ENCODE measurements at places on chromosomes 4 and X.

DNA sequence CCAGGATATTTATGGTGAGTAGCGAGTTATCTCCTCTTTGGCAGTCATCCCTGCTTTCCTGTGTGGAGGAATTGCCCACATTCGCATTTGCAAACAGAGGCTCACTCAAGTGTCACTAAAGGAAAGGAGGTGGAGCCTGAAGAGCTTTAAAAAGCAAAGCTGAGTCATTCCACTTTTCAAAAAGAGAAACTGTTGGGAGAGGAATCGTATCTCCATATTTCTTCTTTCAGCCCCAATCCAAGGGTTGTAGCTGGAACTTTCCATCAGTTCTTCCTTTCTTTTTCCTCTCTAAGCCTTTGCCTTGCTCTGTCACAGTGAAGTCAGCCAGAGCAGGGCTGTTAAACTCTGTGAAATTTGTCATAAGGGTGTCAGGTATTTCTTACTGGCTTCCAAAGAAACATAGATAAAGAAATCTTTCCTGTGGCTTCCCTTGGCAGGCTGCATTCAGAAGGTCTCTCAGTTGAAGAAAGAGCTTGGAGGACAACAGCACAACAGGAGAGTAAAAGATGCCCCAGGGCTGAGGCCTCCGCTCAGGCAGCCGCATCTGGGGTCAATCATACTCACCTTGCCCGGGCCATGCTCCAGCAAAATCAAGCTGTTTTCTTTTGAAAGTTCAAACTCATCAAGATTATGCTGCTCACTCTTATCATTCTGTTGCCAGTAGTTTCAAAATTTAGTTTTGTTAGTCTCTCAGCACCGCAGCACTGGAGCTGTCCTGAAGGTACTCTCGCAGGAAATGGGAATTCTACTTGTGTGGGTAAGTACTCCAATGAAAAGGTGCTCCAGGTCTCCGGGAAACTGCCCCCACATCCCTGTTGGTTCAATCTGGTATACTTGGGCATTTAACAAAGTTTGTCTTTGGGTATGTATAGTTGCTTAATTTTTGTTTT is at the start of gene EGF:
TSS of gene EGF (plus strand) at position 178 of the 890 bp plus-strand sequence. CDS start at position 631, 453 bp downstream.
- DNase-seq, result no peak

GRCh38 chrX:10579112-10580011 is 41.0 kb downstream of the MID1 start:
- DNase-seq, result no peak

DNA sequence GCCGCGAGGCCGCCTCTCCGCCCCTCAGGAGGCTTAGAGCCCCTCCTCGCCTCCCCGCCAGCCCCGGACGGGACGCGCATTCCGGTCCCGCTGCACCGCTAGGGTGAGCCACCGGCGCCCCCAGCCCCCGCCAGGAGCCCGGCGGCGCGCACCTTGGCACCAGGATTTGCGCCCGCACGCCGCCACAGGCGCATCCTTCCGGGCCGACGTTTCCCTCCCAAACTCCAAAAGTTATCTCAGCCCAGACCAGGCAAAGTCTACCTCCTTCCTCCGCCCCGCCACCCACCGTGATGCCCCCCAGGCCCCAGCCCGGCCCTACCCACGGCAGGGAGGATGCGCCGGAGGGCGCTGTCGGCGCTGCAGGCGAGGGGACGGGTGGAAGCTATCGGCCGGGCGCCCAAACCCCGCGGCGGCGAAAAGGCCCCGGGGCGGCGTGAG is 538 bp downstream of the SCML2 start:
- DNase-seq, result no peak

- no peak for DNase-seq
Observed at GRCh38 chr4:131509521-131509920, 1639.6 kb upstream of the PCDH10 start.

- no peak for DNase-seq
Observed at GRCh38 chrX:34546366-34546765, 110.7 kb downstream of the TMEM47 start.

DNA sequence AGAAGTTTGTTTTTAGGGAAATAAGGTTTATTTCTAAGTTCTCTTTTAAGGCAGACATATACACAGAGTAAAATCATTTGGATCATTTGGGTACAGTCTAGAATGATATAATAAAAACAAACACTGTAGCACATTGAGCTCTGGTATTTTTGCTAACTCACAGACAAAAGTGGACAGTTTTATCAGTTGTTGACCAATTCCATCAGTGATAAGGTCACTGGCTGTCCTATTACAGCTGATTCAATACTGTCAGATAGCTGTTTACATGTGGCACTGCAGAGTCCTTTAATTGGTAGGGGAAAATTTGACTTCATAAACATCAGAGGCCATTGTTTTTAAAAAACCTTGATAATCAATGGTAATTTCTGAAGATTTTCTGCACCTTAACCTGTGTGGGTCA is 3.5 kb downstream of the IBSP start:
- DNase-seq, result no peak

GRCh38 chr4:109411964-109412363 is 21.7 kb upstream of the SEC24B start:
- DNase-seq, result no peak

GRCh38 chr4:27490766-27491165 is 630.1 kb downstream of the STIM2 start:
- no peak for DNase-seq

DNA sequence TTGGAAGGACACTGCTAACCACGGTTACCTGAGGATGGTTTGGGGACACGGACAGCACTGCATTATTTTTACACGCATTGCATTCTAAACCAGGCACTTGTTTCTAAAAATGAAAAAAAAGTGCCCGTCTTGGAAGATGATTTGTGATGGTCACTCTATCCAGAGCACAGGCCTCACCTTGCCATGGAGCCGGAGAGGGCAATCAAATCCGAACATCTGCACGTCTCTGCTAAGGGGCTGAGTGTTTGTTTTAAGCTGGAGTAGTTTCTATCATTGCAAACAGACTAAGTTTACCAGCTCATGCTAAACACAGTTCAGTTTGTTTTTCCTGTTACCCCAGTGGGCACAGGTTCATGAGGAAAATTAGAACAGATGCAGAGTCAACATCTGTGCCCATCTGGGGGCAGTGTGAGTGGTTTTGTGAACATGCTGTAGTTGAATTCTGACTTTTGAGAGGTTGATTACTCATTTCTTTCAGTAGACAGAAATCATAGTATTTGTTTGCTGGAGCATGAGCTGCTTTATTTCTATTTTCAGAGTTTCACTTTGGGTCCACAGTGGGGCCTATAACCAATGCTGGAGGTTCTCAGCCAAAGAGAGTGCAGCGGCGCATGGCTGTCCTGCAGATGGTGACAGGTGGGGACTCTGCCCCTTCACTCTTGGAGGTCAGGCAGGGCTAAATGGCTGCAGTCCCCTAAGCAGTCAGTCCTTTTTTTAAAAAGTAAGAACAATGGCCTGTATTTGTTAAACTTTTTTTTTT is 65.4 kb upstream of the ENPP6 start:
- DNase-seq, result no peak

- DNase-seq, result no peak
Observed at GRCh38 chr4:40514497-40514951, 115.1 kb downstream of the RBM47 start.

All from SW 1271 (cell line).